ENCODE measurements at places on chromosomes 1 and 21.

GRCh38 chr1:209815931-209816341 is 10.0 kb upstream of the IRF6 start:
- DNase-seq = no peak

- DNase-seq = no peak
Measured at GRCh38 chr21:26179501-26179900, 8.9 kb upstream of the APP start.

- DNase-seq = no peak
Measured at GRCh38 chr1:23567996-23568607, 8.8 kb upstream of the ID3 start.

DNA sequence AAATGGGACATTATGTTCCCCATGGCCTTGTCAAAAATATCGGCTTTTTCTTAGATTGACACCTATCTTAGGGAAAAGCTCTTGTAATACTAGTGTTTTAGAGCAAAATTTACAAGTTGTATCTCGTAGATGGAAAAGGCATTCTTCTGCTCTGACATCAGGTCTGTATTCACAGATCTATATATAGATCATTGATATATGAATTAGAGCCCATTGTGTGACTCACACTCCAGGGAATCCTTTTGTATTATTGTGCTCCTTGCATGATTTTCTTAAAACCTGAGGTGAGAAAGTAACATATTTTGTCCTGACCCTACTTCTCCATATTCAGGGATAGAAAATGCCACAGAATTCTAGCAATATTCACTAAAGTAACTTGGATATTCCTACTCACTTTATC is 1160.8 kb upstream of the B3GALT2 start:
- no peak for DNase-seq

- DNase-seq = no peak
Measured at GRCh38 chr1:23422241-23422877, 2.2 kb downstream of the TCEA3 start.

Measured in NT2/D1 (cell line).